ENCODE measurements at places on chromosomes 3 and 15. TPM values are rescaled to one million over a fixed set of nuclear protein-coding genes. Genes with fewer than 3 reads are reported as not detected.

The MITF gene
- total RNA-seq, result 3.3 TPM

The EFCAB12 gene
- under 0.01 TPM for total RNA-seq

The IL17RB gene
- not detected for total RNA-seq

The NOX5 gene
- under 0.01 TPM for total RNA-seq

The AGTR1 gene
- total RNA-seq, result not detected

The NEK10 gene
- total RNA-seq, result 5.6 TPM

The ACP3 gene
- not detected for total RNA-seq

The FGF7 gene
- total RNA-seq, result 0.14 TPM

The RLBP1 gene
- total RNA-seq, result not detected

The EPM2AIP1 gene
- 12.1 TPM for total RNA-seq

The UBE2E2 gene
- total RNA-seq, result 34.1 TPM

The GPR176 gene
- total RNA-seq, result 84.3 TPM

The NR1I2 gene
- total RNA-seq, result not detected

The RTP3 gene
- 0.07 TPM for total RNA-seq

The FGD5 gene
- 84.3 TPM for total RNA-seq

The MKRN3 gene
- total RNA-seq, result not detected

The CNTN6 gene
- total RNA-seq, result not detected

The ZNF662 gene
- 1.4 TPM for total RNA-seq

The CP gene
- 0.13 TPM for total RNA-seq

The MYZAP gene
- total RNA-seq, result 7.4 TPM

The SLC28A1 gene
- not detected for total RNA-seq

The DNAJB8 gene
- not detected for total RNA-seq

The NUDT16 gene
- total RNA-seq, result 24.5 TPM

The GABRR3 gene
- total RNA-seq, result not detected

Measured in pulmonary artery endothelial cell (primary cell).